ENCODE measurements at places on chromosomes 3 and 15.

GRCh38 chr15:92149465-92149864 is 244.2 kb upstream of the ST8SIA2 start:
- no peak for DNase-seq

GRCh38 chr3:67006460-67006859 is 8.4 kb downstream of the KBTBD8 start:
- DNase-seq: no peak

GRCh38 chr15:60928970-60929369 is 300.1 kb downstream of the RORA start:
- no peak for DNase-seq

GRCh38 chr15:99071091-99071680 is 33.7 kb upstream of the SYNM start:
- DNase-seq: no peak

- DNase-seq: no peak
These were observed 30.7 kb upstream of the HES1 start for GRCh38 chr3:194105292-194105691.

GRCh38 chr3:150743508-150743907 is 19.5 kb downstream of the SIAH2 start:
- no peak for DNase-seq

DNA sequence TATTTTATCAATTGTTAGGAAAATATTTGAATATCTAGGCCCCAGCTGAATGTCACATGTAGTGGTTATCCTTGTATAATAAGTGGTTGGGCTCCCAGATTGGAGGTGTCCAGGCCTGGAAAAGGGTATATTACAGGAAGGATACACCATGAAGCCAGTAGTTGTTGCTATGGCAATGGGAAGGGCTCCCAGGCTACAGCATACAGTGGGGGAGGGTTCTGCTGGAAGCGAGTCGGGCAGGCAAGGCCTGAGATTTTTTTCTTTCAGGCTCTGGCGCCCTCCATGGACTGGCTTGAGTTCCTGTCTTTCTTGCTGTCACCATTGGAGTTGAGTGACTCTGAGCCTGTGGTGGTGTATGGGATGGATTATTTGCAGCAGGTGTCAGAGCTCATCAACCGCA is 8.9 kb downstream of the ECE2 start:
- DNase-seq: no peak

GRCh38 chr3:105700575-105700974 is 168.2 kb downstream of the CBLB start:
- peak; percentile 11 for DNase-seq

- no peak for DNase-seq
These were observed 41.8 kb downstream of the ZNF609 start for GRCh38 chr15:64502151-64502550.

- DNase-seq: no peak
These were observed 68.9 kb downstream of the NPTN start for GRCh38 chr15:73564255-73564654.

DNA sequence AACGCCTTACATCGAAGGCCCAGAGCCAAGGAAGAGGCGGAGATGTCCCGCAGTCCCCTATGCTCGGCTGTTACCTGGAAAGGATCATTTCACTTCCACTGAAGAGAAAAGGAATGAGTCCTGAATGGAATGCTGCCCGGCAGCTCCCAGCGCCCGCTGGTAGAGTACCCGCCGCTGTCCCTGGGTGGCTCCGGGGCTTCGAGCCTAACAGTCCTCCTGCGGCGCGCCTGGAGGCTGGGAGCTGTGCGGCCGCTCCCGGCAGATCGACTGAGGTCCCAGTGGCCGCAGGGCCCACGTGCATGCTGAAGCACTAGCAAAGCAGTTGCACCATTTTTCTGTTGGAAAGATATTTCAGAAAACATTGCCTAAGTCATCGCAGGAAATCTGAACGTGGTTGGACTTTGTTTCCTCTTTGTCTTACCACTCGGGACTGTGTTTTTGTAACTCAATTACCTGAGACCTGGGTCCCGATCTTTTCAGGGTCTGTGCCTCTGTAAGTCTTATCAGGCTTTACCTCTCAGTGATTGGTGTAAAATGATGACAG is 984 bp downstream of the RNU6-1 start:
- no peak for DNase-seq

DNA sequence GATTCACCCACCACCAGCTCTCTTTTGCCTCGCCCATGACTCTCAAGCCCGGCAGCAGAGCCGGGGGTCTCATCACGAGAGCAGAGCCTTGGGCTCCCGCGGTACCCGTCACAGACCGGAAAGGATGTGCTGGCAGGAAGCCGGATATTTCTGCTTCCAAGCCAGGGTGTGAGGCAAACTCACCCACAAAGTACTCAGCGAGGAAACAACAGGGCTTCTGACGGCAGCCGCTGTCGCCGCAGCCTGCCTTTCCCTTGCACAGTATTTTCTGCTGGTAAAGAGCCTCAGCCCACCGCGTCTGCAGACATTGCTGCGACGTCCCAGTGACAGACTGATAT is 119.9 kb downstream of the NSMCE3 start:
- DNase-seq: no peak

GRCh38 chr3:190322604-190323245 is 479 bp upstream of the CLDN1 start:
- no peak for DNase-seq

- DNase-seq: no peak
These were observed 939.7 kb downstream of the NSUN3 start for GRCh38 chr3:95002438-95003046.

DNA sequence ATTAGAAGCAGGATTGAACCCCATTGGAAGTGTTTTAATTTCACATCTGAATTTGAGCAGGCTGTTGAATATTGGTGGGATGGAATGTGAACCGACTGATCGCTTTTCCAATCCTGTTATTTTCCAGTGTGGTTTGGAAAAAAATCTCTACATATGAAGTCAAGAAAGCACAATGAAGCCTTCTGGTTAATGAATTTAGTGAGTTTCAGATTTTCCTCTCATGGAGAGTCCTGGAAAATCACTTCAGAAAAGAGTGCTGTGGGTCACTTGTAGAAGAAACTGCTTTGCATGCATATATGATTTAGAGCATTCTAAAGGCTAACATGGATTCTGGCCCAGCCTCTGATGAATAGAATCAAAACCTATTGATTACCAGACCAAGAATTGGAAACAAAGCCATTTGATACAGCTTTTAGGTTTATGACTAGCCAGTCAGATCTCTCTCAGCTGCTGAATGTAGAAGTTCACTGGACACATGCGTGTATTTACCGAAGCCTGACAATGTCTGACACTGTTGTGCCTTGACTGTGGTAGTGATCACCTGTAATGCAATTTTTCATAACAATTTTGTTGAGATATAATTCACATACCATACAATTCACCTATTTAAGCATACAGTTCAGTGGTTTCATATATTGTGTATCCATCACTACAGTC is 121.9 kb downstream of the FNDC3B start:
- no peak for DNase-seq

GRCh38 chr3:56251343-56251945 is 216.8 kb downstream of the ERC2 start:
- peak; percentile 22 for DNase-seq

DNA sequence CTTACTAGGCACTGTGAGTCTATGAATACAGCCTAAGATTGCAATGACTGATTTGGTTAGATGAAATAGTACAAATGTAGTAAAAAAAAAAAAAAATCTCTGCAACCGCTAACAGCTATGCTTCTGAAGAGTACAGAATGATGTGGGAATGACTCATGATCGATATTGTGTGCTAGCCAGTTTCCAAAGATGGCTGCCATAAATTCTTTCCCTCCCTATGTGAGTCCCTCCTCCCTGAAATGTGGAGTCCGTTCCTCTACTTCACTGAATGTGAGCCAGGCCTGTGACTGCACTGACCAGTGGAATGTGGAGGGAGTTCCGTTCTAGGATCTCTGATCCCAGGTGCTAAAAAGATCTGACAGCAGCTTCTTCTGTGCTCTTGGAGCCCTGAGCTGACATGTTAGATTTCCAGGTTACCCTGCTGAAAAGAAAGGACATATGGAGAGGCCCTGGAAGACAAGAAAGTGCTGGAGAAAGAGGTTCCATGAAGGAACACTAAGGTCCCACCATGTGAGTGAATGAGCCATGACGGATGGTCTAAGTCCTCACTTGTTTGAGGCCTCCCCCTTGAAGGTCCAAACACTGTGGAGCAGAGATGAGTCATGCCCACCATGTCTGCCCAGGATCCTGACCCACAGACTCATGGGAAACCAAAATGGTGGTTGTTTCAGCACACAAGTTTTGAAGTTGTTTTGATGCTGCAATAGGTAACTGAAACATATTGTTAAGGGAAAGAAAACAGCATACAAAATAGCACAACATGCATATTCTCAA is 46.3 kb downstream of the DGKG start:
- no peak for DNase-seq

DNA sequence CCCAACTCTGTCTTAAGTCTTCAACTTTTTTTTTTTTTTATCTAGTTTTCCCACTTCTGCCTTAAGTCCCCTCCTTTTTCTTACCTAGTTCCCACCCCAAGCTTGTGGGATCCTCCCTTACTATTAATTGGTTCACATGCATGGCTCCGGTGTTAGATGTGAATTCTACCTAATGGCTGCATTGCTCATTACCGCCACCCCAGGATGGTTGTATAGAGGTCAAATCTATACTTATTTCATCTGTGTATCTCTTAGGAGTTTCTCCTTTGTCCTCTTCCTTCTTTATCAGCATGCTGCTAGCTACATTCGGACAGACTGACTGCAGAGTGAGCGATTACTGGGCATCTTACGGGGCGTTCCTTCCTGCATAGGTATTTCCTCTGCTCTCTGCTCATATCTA is 605.7 kb upstream of the GRM7 start:
- DNase-seq: no peak

GRCh38 chr3:113125951-113126350 is 85.4 kb upstream of the BOC start:
- no peak for DNase-seq

DNA sequence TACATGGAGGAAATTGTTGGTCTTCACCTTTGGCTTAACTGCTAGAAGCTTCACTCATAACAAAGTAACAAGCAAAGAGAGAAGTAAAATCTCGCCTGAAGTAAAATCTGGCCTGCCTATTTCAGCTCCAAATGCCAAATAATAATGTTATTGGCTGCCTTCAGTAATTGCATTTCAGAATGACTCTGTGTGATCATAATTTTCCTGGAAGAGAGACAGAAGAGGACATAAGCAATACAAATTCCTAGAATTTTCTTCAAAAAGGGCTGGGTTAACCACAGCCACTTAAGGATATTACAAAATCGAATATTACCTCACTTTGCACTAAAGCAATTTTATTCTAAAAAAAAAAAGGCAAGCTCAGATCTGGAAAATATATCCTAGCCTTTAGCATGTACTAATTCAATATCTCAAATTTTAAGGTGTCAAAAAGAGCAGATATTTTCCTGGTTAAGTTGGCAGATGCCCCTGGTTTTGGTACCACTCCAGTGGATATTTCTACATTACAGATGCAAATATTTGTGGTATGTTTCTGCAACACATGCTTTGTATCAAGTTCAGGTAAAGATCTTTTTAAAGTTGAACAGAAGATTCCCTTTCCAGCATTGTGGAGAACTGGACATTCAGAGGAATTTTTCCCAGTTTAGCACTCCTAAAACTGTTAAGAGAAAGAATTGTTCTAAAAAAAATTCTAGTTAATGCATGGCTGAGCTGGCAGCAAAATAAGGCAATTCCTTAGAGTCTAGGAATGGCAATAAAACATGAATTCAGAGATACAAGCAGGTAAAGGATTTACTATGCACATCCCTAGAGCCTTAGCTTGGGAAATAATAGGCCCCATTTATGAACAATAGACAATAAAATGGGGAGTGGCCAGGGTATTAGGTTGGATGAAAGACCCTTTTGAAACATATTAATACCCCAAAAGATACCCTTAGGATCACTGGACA is 116.7 kb downstream of the STAC start:
- DNase-seq: no peak

DNA sequence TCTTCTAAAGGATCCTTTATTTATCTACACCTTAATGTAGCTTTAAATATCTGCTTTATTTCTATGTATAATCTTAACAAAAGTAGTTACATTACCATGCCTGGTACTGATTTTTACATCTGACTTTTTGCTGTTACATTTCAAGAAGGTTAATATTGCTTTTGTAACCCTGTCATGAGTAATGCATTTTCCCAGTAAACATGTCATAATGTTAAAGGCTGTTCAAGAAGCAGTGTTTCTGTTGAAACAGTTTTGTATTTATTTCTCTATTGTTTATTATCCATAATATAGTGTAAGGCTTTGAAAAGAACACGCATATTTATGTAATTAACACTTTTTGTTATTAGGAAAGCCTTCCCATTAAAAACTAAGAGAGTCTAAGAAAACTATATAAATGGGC is 98.5 kb upstream of the SOX2 start:
- no peak for DNase-seq

DNA sequence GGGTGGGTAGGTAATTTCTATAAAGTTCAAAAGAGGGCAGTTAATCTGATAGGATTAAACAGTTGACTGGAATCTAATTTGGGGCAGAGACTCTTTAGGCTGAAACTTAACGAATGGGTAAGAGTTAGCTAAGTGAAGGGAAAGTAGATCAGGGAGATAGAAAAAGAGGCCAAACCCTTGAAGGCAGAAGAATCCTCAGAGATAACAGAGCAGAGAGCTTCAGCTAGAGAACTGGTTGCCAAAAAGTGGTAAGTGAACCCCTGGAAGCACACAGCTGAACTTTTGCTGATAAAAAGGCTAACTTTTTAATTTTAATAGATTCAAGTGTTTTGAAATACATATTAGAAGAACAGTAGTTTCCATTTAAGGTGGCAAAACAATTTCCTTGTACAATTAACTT is 99.2 kb downstream of the FHIT start:
- DNase-seq: no peak

GRCh38 chr15:31328969-31329639 is 2.5 kb downstream of the KLF13 start:
- DNase-seq: no peak

DNA sequence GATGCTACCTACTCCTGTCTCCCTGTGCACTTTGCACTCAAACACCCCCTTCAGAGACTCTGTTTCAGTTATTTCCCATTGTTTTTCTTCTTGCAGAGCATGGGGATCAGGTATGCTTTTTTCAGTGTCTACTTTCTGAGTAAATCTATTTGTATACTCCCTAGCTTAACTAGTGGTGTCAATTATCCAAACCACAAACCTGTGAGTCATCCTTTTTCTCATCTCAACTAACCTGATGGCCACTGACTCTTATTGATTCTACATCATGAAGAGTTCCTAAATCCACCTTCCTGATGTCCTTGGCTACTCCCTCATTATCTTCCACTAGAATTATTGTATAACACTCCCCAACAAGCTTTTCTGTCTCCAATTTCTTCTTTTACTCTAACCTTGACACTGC is 68.0 kb downstream of the DIPK2A start:
- DNase-seq: no peak
